ENCODE measurements at places on chromosomes 11 and 22.
A peak's percentile ranks its signal among the peaks of the same experiment; 100 is the strongest.

- no peak for DNase-seq
Measured at GRCh38 chr11:20031155-20032001, 128.9 kb downstream of the DBX1 start.

- peak; percentile 94 for DNase-seq
Measured at GRCh38 chr11:110908401-110909105, 196.3 kb upstream of the ARHGAP20 start.

- no peak for DNase-seq
Measured at GRCh38 chr11:17343907-17344306, 7.7 kb upstream of the NCR3LG1 start.

DNA sequence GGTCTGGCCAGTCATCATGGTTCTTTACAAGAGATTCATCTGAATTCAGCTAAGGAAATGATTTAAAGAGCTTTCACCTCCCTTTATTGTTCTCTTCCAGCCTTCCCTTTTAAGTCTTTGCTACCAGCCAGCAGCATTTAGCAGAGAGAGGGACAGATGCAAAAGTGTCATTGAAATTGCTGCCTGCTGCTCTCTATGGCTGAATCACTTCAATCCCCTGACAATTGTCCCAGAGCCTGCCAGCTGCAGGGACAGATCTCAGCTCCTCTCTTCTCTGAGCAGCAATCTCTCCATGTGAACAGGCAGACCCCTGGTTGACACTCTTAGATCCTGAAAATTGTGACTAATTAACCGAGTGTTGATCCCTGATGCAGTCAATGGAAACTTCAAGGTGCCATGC lies 816.9 kb upstream of the CCDC90B start:
- no peak for DNase-seq

DNA sequence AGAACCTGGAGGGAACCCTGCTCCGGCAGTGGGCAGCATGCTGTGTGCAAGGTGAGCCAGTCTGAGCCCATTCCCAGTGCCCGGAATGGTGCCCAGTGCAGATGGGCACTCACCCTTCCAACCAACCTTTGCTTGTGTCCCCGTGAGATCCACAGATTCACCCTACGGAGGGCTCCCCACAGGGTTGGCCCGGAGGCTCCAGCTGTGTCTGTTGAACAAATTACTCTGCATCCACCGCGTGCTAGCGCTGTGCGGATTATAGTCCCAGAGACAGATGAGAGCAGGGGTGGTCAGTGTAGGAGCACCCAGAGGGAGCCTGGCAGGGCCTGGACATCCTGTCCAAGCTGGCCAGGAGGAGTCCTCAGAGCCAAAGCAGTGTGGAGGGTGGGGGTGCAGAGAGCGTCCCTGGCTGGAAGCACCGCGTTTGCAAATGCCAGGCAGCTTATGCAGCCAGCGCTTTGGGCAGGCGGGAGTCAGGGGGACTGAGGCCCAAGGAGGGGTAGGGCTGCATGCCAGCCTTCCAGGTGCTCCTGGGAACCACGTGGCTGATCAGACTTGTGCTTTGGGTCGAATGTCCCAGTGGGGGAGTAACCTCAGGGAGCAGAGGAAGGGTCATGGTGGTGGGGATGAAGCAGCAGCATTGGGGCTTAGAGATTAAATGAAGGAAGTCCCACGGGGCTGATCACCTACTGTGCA lies 80.5 kb downstream of the KCNQ1 start:
- no peak for DNase-seq

GRCh38 chr11:8383227-8383626 lies 119.5 kb upstream of the LMO1 start:
- DNase-seq: no peak

DNA sequence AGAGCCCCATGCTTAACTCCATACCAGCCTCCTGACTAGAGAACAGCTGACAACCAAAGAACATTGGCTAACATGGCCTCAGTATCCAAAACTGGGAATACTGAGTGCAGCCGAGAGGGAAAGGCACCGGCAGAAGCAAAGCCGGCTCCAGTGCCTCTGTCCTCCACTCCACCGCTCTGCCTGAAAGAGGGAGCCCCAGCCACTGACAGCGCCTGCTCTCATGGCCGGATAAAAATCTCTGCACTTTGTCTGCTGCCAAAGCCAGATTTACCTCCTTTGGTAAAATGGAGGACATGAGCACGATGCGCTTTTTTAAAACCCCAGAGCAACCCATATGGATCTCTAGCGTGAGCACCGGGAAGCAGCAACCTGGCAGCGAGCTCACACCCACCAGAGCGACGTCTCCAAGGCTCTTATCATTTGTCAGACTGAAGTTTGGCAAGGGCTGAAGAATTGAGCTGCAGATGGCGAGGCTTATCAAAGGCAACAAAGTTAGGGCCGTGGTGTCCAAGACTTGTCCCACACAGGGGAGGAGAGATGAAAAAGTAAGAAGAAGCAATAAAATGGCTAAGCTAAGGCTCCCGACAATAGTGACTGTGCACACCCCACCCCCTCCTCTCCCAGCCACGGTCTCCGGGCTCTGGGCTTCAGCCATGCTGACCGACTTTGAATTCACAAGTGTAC lies 71.4 kb downstream of the EFCAB6 start:
- DNase-seq: no peak

- DNase-seq: no peak
Measured at GRCh38 chr11:131206671-131207070, 163.7 kb upstream of the NTM start.

GRCh38 chr11:69943506-69943905 lies 124.3 kb upstream of the FGF3 start:
- DNase-seq: no peak

DNA sequence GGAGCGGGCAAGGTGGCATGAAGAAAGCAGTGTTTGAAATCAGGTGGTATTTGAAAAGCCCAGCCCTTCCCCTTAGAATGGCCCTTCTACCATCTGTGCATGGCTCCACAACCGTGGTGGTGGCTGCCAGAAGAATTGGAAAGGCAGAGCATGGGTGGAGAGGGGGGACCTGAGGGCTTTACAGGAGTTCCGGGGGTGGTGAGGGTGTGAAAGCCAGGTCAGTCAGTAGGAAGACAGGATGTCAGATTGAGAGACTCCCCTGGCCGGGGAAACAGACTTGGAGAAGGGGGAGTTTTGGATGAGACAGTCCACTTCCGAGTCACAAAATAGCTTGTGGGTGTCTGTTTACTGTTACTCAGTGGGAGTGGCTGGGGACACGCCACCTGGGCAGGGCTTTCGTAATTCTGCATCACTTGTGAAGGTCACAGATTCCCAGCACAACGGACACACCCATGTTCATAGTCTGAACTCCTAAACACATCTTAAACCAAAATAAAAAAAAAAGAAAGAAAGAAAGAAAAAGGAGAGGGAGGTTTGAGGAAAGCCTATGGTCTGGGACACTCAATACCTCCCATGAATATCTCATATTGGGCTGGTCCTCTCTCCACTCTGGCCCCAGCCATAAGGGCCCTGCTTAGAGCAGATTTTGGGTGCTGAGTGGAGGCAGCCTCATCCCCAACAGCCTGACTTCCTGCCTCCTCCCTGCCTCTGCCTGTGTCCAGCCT lies 24.4 kb upstream of the SMIM35 start:
- no peak for DNase-seq

DNA sequence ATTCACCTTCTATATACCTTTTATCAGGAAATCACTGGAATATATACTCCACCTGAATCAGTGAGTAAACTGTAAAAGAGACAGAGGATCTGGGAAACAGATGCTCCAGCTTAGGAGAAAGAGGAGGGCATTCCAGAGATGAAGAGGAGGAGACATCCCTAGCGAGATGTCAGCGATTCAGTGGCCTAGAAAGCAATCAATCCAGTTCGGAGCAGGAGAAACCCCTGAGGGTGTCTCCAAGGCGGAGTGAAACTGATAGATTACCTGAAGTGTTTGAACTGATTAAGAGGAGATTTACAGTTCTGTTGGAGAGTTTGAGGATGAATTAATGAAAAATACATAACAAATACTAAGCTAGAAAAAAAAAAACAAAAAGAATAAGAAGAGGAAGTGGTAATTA lies 24.5 kb upstream of the TNRC6B start:
- DNase-seq: no peak

DNA sequence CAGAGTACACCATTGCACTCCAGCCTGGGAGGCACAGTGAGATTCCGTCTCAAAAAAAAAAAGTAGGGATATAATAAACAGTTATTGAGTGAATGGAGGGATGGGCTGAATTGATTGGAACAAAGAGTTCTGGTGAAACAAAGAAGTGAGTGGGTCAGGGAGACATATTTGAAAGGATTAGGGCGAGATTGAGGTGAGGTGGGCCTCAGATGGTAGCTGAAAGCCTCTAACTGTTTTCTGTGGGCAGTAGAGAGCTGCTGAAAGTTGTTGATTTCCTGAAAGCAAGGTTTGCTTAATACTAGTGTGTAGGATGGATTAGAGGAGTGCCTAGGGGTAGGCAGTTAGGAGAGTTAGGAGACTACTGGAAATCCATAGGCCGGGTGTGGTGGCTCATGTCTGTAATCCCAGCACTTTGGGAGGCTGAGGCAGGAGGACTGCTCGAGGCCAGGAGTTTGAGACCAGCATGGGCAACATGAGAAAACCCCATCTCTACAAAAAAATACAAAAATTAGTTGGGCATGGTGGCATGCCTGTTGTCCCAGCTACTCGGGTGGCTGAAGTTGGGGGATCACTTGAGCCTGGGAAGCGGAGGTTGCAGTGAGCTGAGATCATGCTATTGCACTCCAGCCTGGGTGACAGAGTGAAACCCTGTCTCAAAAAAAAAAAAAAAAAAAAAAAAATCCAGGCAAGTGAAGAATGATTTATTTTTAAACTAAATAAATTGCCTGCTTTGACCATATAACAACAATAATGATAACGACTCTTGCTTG lies 41.4 kb upstream of the PTPRJ start:
- no peak for DNase-seq

DNA sequence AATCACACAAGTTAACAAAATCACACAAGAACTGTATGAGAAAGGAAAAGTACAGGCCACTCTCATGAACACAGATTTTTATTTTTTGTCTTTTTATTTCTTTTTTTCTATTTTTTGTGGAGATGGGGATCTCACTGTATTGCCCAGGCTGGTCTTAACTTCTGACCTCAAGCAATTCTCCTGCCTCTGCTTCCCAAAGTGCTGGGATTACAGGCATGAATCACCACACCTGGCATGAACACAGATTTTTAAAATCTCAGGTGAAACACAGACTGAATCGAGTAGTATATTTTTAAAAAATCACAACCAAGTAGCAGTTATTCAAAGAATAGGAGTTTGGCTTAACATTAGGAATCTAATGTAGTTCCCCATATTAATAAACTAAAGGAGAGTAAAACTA lies 18.3 kb downstream of the RNF169 start:
- DNase-seq: no peak

GRCh38 chr22:43008509-43008908 lies 6.4 kb downstream of the PACSIN2 start:
- DNase-seq: no peak

DNA sequence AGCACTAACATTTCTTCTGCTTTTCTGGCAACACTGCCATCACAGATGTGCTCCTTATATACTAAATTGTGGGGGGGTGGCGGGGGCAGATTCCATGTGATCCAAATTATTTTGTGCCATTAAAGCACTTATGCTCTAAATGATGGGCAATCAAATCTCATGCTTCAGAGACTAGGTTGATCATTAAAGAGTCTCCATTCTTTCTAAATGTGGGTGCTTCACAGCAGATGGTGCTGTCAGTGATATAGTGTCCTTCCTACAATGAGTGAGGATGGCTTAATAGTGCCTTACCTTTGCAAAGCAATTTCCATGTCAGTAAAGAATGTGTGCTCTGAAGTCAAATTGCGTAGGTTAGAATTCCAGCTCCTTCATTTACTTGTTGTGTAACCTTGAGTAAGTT lies 589.8 kb downstream of the ETS1 start:
- no peak for DNase-seq

DNA sequence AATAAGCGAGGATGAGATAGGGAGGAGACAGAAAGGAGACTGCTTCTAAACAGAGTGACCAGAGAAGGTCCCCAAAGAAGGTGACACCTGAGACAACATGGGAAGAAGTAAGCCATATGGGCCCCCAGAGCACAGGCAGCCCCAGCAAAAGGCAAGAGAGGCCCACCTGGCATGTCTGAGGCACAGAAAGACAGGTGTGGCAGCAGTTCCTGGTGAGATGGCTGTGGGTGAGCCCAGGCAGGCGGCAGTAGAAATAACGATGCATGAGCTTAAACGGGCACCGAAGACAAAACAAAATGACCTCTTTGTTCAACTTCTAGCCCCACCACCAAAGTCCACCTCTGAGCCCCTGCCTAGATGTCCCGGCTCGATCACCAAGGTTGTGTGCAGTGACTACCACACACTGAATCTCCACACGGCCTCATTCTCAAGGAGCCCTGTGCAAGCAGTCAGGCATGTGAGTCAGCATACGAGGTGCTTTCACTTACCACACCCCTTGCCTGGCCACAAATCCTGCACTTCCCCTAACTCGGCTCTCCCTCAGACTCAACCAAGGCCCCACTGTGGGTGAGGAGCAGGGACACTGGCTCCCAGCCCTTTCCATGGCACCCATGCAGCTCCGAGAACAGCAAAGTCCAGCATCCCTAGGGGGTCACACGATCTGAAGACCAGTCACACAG lies 77.6 kb downstream of the PACSIN2 start:
- DNase-seq: peak; percentile 57

DNA sequence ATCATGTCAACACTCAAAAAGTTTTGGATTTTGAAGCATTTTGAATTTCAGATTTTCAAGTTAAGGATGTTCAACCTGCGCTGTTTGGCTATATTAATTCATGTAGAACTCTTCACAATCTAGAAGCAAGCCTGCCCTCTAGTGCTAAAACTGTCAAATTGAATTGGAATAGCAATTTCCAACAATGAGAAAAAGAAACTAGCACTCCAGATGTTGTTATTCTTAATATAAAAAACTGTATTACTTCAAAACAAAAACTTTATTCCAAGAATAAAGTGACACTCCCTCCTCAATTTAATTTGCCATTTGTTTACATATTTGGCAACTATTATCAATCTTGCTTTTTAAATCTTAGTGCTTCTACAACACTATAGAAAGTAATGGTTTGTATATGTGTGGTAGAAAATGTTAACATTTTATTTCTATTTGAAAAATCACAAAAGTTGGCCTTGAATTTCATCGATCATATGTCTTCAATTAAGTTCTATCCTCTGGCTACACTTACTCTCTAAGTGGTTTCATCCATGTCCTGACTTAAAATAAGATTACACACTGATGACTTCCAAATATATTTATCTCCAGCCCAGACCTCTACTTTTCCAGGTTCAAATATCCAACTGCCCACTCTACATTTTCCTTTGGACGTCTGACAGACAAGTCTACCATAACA lies 36.6 kb downstream of the DCUN1D5 start:
- DNase-seq: no peak

Measured in epithelial cell of prostate (primary cell).